Activated CD4-positive, alpha-beta T cell treated with anti-CD3 and anti-CD28 coated beads, Interleukin-2, amount 10 ng/mL, durations not matched to agents 7 days and 5 days (primary cell): ENCODE measurements at places on chromosomes 1 and 21. TPM values are rescaled to one million over a fixed set of nuclear protein-coding genes. Genes with fewer than 3 reads are reported as not detected.

DNA sequence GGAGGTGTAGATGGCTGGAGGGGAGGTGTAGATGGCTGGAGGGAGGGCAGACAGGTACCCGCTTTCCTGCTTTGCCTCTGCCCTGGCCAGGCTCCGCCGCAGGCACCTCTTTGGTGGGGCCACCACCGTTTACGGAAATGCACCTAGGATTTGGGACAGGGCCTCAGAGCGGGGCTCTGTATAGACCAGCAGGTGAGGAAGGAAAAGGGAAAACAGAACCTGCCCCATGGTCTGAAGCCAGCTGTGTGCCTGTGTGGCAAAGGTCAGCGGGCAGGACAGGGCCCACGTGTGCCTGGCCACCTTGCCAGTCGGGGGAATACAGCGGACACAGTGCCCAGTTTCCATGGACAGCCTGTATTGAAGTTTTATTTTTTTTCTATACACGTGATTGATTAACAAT lies 12.1 kb upstream of the PTTG1IP start:
- H3K36me3 ChIP-seq = peaks cover 36% of the 10 kb centered on the region
- peaks cover 21% of the 10 kb centered on the region for H3K4me1 ChIP-seq
- DNase-seq = no peak

ROR1 gene
- total RNA-seq = not detected

- H3K4me1 ChIP-seq = peaks cover 9% of the 10 kb centered on the region
- H3K4me3 ChIP-seq = no peak overlapping the region
- no peak for DNase-seq
- no peaks in the 10 kb centered on the region for H3K27me3 ChIP-seq
- no peak overlapping the region for H3K27ac ChIP-seq
- H3K36me3 ChIP-seq = peaks cover 2% of the 10 kb centered on the region
These were observed 134.4 kb downstream of the SDCCAG8 start for GRCh38 chr1:243390162-243390791.

GRCh38 chr1:106200711-106201110 lies 855.8 kb upstream of the PRMT6 start:
- H3K27ac ChIP-seq = no peak overlapping the region
- no peaks in the 10 kb centered on the region for H3K4me1 ChIP-seq
- H3K36me3 ChIP-seq = no peaks in the 10 kb centered on the region
- H3K4me3 ChIP-seq = no peak overlapping the region
- DNase-seq = no peak
- no peaks in the 10 kb centered on the region for H3K27me3 ChIP-seq

CLCA1 gene
- not detected for total RNA-seq

- H3K27me3 ChIP-seq = no peaks in the 10 kb centered on the region
- H3K36me3 ChIP-seq = no peaks in the 10 kb centered on the region
- no peak overlapping the region for H3K4me3 ChIP-seq
- no peak overlapping the region for H3K27ac ChIP-seq
- DNase-seq = no peak
- no peaks in the 10 kb centered on the region for H3K4me1 ChIP-seq
These were observed 550.5 kb downstream of the PLPP3 start for GRCh38 chr1:56028911-56029310.

EPHA2 gene
- total RNA-seq = not detected

DNA sequence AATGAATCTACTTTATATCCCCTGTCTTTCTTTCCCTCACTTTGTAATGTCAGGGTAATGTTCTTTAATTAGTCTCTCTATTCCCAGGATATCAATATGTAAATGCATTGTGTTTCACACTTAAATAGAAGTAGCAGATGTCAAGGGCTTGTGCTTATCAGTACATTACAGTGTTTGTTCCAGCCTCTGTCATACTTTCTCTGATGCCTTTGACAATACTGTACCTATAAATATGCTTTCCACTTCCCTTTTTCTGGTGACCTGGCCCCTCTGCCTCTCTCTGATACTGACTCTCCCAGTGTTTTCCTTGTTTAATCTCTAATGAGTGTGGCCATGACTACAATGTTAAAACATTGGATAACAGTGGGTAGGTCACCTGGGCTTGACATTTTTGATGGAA lies 862.0 kb upstream of the NEGR1 start:
- no peak for DNase-seq
- H3K4me1 ChIP-seq = no peaks in the 10 kb centered on the region

DNA sequence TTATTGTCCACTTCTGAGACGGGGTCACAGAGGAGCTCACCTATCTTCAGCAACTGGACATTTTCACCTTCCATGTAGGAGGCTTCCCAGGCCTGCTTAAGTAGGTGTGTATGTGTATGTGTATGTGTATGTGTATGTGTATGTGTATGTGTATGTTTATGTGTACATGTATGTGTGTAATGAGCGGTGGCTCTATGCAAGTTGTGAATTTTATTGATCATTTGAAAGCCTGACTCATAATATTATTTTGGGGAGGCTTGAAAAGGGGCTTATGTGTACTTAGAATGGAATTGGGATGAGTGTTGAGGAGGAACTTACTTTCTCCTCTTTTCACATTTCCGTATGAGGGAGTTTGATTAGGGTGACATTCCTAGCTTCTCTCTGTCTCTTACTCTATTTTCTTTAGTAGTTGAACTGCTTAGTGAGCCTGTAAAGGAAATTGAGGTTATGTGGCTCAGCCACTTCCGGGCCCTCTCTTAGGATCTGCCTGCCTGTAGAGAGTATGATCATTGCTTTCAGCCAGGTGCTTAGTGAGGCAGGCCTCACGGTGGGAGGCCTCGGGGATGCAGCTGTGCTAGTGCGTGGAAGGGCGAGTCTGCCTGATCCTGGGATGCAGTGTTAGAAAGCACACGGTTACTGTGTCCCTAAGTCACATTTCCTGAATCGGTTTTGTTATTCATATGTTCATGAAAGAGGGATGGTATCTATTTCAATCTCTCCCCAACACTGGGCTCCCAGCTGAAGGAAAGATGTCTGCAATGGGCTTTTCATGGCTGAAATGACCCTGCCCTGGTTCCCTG lies 61.0 kb downstream of the IER5 start:
- H3K4me3 ChIP-seq = peak overlapping the region; percentile 47
- H3K36me3 ChIP-seq = peaks cover 9% of the 10 kb centered on the region
- H3K4me1 ChIP-seq = peaks cover 48% of the 10 kb centered on the region
- H3K27me3 ChIP-seq = peaks cover 17% of the 10 kb centered on the region

SPRR2E gene
- total RNA-seq = not detected

DNA sequence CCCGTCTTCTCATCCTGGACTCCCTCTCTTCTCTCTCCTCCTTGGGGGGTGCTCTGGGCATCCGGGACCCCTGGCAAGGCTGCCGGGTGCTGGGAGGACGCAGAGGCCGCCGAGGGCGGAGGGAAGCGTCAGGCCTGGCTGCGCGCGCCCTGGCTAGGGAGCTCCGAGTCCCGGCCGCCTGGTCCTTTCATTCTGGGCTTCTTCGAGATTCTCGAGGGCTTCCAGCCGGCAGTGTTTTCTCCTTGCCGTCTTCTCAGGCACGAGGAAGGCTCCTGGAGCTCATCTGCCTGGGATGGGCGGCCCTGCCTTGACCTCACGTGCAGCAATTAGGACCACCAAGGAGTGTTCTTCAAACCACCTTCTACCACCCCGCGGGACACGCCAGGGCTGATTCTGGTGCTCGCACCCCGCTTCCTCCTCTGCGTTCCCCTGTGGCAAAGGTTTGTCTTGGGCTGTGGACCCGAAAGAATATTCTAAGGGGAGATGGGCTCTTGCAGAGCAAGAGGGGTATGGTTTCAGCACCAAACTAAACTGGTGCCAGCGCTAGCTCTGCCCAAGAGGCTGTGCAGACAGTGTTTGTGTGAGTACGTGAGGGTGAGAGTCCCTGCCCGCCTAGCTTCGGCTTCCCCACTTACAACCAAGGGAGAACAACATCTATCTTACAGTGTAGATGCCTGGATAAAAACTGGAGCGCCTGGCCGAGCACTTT lies 36.5 kb downstream of the PIK3CD start:
- DNase-seq = no peak
- H3K4me1 ChIP-seq = peaks cover 76% of the 10 kb centered on the region
- H3K27me3 ChIP-seq = no peaks in the 10 kb centered on the region
- H3K36me3 ChIP-seq = peaks cover 48% of the 10 kb centered on the region
- H3K27ac ChIP-seq = peak overlapping the region; percentile 80
- H3K4me3 ChIP-seq = peak overlapping the region; percentile 67

- no peaks in the 10 kb centered on the region for H3K4me1 ChIP-seq
- no peak overlapping the region for H3K4me3 ChIP-seq
- peaks cover 14% of the 10 kb centered on the region for H3K27me3 ChIP-seq
- no peak overlapping the region for H3K27ac ChIP-seq
These were observed 286.3 kb downstream of the MATN1 start for GRCh38 chr1:30437059-30437576.

CCDC17 gene
- 3.3 TPM for total RNA-seq

KRTAP20-2 gene
- total RNA-seq = not detected

LCE2C gene
- total RNA-seq = not detected

CFAP107 gene
- not detected for total RNA-seq

IL10 gene
- 0.15 TPM for total RNA-seq

GRCh38 chr1:44048532-44049215 lies 17.4 kb upstream of the SLC6A9 start:
- no peaks in the 10 kb centered on the region for H3K36me3 ChIP-seq
- H3K27ac ChIP-seq = no peak overlapping the region
- no peak overlapping the region for H3K4me3 ChIP-seq
- DNase-seq = no peak
- peaks cover 13% of the 10 kb centered on the region for H3K4me1 ChIP-seq

DNA sequence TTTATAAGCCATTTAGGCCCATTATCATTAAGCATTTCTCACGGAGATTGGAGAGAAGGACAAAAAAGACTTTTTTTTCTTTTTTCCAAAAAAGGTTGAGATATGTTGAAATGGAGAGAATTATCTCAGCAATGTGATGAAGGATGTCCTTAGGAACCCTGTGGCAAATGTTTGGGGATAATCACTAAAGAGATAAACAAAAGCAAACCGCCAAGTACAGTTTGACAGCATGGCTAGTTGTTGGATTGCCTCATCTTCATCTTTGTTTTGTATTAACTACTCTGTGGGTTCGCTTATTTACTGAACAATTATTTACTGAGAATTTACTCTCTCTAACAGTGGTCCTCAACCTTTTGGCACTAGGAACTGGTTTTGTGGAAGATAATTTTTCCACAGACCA lies 97.4 kb upstream of the HP1BP3 start:
- no peak overlapping the region for H3K27ac ChIP-seq
- peaks cover 4% of the 10 kb centered on the region for H3K36me3 ChIP-seq
- no peak for DNase-seq
- H3K4me3 ChIP-seq = no peak overlapping the region
- no peaks in the 10 kb centered on the region for H3K4me1 ChIP-seq

GRCh38 chr1:11227106-11228077 lies 35.0 kb downstream of the MTOR start:
- peaks cover 59% of the 10 kb centered on the region for H3K36me3 ChIP-seq
- H3K27me3 ChIP-seq = no peaks in the 10 kb centered on the region
- peak overlapping the region; percentile 69 for H3K27ac ChIP-seq
- DNase-seq = no peak
- H3K4me3 ChIP-seq = no peak overlapping the region

DNA sequence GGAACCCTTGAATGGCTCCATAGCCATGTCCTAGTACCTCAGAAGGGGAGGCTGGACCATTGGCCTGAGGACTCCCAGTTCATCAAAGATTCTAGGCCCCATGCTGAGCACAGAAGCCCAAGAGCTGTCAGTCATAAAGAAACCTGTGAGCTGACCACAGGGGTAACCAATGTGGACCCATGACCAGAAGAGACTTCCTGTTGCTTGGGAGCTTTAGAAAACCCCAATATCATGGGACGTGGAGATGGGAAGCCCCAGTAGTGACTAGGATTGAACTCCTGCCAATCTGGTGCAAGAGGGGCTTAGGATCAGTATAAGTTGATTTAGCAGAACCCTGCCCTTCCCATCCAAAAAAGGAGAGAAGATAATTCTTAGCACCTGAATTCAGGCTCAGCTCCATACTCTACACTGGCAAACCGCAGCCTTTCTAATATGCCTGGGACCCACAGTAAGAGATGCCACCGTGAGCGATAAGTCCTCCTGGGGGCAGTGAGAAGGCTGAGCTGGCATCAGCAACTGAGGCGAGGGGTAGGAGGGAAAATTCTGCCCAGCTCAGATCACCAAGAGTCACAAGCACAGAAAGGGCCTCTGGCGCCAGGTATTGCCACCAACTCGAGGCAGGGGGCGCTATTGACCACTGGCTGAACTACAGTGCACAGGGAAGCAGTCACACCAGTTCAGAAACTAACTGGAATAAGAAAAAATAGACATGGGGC lies 108.9 kb downstream of the CAPN8 start:
- H3K4me1 ChIP-seq = peaks cover 4% of the 10 kb centered on the region
- H3K4me3 ChIP-seq = no peak overlapping the region
- no peaks in the 10 kb centered on the region for H3K27me3 ChIP-seq
- DNase-seq = peak; percentile 47
- H3K36me3 ChIP-seq = no peaks in the 10 kb centered on the region
- H3K27ac ChIP-seq = no peak overlapping the region

GRCh38 chr1:156487862-156488261 lies 12.7 kb downstream of the MEF2D start:
- DNase-seq = no peak
- peaks cover 64% of the 10 kb centered on the region for H3K4me1 ChIP-seq
- H3K36me3 ChIP-seq = peaks cover 25% of the 10 kb centered on the region
- H3K4me3 ChIP-seq = no peak overlapping the region

- H3K27ac ChIP-seq = no peak overlapping the region
- H3K36me3 ChIP-seq = no peaks in the 10 kb centered on the region
- no peak overlapping the region for H3K4me3 ChIP-seq
- DNase-seq = no peak
- peaks cover 4% of the 10 kb centered on the region for H3K27me3 ChIP-seq
These were observed 247.3 kb downstream of the S1PR1 start for GRCh38 chr1:101483982-101484688.

GRCh38 chr1:161473348-161473747 lies 31.9 kb upstream of the FCGR2A start:
- DNase-seq = no peak
- peaks cover 31% of the 10 kb centered on the region for H3K27me3 ChIP-seq
- no peak overlapping the region for H3K27ac ChIP-seq
- peaks cover 2% of the 10 kb centered on the region for H3K36me3 ChIP-seq

DNA sequence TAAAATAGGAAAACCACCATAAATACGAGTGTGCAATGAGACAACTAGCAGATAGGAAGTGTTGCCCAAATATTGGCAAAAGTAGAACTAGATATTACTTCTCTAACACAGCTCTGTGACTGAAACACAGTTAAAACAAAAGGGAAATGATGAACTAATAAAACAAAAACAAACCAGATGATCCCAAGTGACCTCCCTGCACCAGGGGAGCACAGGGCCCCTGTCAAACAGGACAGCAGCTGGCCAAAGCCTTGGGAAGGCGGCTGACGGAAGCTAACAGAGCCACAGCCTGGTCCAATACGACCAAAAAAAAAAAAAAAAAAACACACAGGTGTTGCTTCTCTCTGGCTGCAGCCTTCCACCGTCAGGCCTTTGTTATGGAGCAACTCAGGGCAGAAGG lies 17.8 kb downstream of the ZBTB17 start:
- no peaks in the 10 kb centered on the region for H3K27me3 ChIP-seq
- no peak overlapping the region for H3K27ac ChIP-seq
- DNase-seq = no peak
- H3K36me3 ChIP-seq = peaks cover 11% of the 10 kb centered on the region

G0S2 gene
- 0.56 TPM for total RNA-seq

- H3K27me3 ChIP-seq = no peaks in the 10 kb centered on the region
- H3K27ac ChIP-seq = peak overlapping the region; percentile 16
- no peak for DNase-seq
- no peak overlapping the region for H3K4me3 ChIP-seq
- H3K4me1 ChIP-seq = peaks cover 89% of the 10 kb centered on the region
These were observed 41.7 kb upstream of the ECE1 start for GRCh38 chr1:21331752-21332478.
